ENCODE measurements at places on chromosomes 3 and 15. TPM values are rescaled to one million over a fixed set of nuclear protein-coding genes. Genes with fewer than 3 reads are reported as not detected.

The GOLGA8G gene
- polyA plus RNA-seq = not detected

The UPK1B gene
- not detected for polyA plus RNA-seq

The AGBL1 gene
- polyA plus RNA-seq = not detected

- peak; percentile 5 for DNase-seq
Observed at GRCh38 chr15:101054991-101055390, 135.8 kb downstream of the LRRK1 start.

- no peak for DNase-seq
Observed at GRCh38 chr3:153910387-153910786, 210.8 kb upstream of the ARHGEF26 start.

- DNase-seq = no peak
Observed at GRCh38 chr15:69675731-69676130, 223.1 kb downstream of the RPLP1 start.

- DNase-seq = no peak
Observed at GRCh38 chr15:55344206-55344605, 25.2 kb downstream of the PIGB start.

DNA sequence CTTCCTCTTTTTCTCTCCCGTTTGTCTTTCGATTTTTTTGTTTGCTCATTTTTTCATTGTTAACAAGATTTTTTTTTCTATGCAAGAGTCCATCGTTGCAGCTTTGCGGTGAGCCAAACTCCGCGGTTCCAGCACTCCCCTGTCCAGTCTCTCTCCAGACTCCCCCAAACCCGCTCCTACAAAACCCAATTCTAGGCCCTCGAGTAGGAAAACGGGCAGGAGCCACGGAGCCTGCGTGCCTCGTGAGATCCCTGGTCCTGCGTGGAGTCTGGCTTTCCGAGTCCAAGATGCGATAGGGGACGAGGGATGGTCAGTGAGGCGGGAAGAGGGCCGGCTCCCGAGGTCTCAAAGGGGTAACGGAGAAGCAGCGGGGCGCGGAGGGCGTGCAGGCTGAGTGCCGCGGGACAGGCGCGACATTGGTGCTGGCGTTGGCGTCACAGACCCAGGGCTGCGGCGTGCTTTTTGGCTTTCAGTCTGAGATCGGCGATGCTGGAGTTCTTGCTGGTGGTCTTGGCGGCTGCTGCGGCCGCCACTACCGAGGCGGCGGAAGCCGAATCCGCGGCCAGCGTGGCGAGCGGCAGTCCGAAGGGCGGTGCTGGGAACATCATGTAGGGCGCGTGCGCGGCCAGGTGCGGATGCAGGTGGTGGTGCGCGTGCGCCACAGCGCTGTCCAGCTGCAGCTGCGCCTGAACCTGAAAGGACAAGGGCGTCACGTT is 8.5 kb downstream of the SHOX2 start:
- DNase-seq = no peak

DNA sequence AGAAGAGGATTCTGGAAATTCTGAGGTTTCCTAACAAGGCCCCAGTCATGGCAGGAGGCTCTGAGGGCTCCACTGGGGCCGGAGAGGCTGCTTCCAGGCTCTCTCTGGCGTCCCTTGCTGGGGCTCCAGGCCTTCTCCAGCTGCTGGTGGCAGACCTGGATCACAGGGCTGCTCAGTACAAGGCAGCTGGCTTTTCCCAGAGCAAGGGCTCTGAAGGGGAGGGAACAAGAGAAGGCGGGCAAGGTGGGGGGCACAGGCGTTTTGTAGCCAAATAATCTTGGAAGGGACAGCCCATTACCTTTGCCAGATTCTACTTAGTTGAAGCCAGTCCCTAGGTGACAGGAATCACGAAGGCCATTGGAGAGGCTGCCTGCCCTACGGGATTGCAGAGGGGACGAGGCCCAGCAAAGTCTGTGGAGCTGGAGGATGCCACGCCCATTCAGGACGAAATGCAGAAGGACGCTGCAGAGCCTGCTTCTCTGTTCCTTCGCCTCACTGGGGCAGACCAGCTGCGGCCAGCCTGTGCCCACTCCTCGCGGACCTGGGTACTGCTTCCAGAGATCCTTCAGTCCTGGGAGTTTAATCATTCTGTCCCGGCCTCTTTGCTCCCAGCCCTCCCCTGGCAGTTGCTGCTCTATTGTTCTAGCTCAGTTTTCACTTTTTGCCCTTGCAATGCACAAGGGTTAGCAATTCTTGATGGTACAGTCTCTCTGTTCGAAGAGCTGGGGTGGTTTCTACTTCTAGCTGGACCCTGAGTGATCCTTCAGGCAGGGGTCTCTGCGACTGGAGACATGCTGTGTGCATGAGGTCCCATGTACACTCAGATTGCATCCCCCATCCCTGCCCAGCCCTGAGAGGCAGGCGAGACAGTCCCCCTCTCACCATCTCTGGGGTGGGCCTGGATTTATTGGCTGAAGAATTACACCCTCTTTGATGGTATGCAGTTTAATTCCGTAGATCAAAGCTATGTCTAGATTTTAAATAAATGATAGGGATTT is 149.3 kb upstream of the MEF2A start:
- peak; percentile 4 for DNase-seq

GRCh38 chr15:58805095-58805494 is 34.0 kb downstream of the MINDY2 start:
- no peak for DNase-seq

All from SK-N-SH (cell line).